HCT116 (cell line): ENCODE measurements at places on chromosomes 16 and 17. TPM values are rescaled to one million over a fixed set of nuclear protein-coding genes. Genes with fewer than 3 reads are reported as not detected.

DNA sequence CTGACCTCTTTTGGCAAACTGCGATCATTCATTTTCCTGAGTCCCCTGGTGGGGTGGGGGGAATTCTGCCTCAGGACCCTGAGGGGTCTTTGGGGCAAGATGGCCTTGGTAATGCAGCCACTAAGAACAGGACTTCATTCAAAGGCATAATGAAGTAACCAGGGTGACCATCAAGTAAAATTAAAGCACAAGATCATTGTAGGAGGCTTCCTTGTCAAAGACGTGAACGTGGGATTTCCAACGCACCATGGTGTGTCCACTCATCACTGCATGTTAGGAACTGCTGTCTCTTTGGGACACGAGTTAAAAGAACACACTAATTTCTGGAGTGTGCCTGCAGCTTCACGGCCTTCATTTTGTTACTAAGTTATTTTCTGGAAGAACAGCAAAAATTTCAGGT lies 51.3 kb downstream of the NDE1 start:
- no peak overlapping the region for H3K4me3 ChIP-seq
- H3K36me3 ChIP-seq = peaks cover 31% of the 10 kb centered on the region
- no peak overlapping the region for H3K27ac ChIP-seq
- H3K4me1 ChIP-seq = no peaks in the 10 kb centered on the region
- no peaks in the 10 kb centered on the region for H3K27me3 ChIP-seq
- no peak for DNase-seq

DNA sequence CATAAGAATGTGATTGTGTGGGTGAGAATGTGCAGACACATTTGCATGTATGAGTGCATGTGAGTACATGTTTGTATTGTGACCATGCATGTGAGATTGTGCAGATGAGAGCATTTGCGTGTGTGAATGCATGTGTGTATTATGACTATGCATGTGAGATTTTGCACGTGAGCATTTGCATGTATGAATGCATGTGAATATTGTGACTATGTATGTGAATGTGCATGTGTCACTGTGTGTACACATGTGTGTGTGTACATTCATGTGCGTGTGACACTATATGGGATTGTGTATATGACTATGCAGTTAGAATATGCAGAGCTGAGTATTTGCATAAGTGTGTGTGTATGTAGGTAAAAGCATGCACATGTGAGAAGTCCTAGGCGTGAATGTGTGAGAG lies 381.3 kb upstream of the MAF start:
- H3K27me3 ChIP-seq = no peaks in the 10 kb centered on the region
- no peaks in the 10 kb centered on the region for H3K4me1 ChIP-seq
- H3K27ac ChIP-seq = no peak overlapping the region
- no peaks in the 10 kb centered on the region for H3K36me3 ChIP-seq

GRCh38 chr17:3813171-3813570 lies 12.2 kb upstream of the ITGAE start:
- H3K27ac ChIP-seq = no peak overlapping the region
- DNase-seq = no peak
- peaks cover 44% of the 10 kb centered on the region for H3K36me3 ChIP-seq
- H3K27me3 ChIP-seq = no peaks in the 10 kb centered on the region

- DNase-seq = no peak
- no peak overlapping the region for H3K4me3 ChIP-seq
- H3K36me3 ChIP-seq = peaks cover 11% of the 10 kb centered on the region
- no peaks in the 10 kb centered on the region for H3K27me3 ChIP-seq
- no peak overlapping the region for H3K27ac ChIP-seq
- H3K4me1 ChIP-seq = no peaks in the 10 kb centered on the region
Measured at GRCh38 chr16:3509470-3509928, 8.7 kb downstream of the CLUAP1 start.

GRCh38 chr17:32542186-32542585 lies 55.4 kb downstream of the CDK5R1 start:
- no peaks in the 10 kb centered on the region for H3K36me3 ChIP-seq
- H3K27ac ChIP-seq = no peak overlapping the region
- no peaks in the 10 kb centered on the region for H3K4me1 ChIP-seq
- no peak overlapping the region for H3K4me3 ChIP-seq
- H3K27me3 ChIP-seq = no peaks in the 10 kb centered on the region
- DNase-seq = no peak

GRCh38 chr17:57447990-57448758 lies 191.9 kb downstream of the MSI2 start:
- no peak overlapping the region for H3K27ac ChIP-seq
- no peaks in the 10 kb centered on the region for H3K27me3 ChIP-seq
- peaks cover 24% of the 10 kb centered on the region for H3K4me1 ChIP-seq
- no peak overlapping the region for H3K4me3 ChIP-seq
- H3K36me3 ChIP-seq = no peaks in the 10 kb centered on the region

- no peaks in the 10 kb centered on the region for H3K36me3 ChIP-seq
- H3K27ac ChIP-seq = no peak overlapping the region
- no peak overlapping the region for H3K4me3 ChIP-seq
- DNase-seq = no peak
Measured at GRCh38 chr16:24228514-24228913, 27.6 kb upstream of the CACNG3 start.

DNA sequence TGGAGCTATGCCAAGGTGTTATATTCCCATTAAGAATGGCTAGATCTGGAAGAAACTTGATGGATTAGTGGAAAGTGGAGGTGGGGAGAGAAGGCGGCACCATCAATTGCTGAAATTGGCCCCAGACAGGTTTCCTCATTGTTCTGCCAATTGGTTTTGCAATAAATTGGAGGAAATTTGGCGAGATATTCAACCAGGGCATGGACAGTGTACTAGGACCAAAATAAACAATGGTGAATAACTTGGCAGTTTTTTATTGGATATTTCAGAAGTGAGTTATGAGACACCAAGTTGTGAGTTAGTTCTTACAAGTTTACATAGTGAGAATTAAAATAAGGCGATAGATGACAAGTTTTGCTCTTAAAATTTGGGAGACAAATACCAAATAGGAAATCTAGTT lies 41.1 kb upstream of the SOX9 start:
- H3K4me1 ChIP-seq = no peaks in the 10 kb centered on the region
- no peak overlapping the region for H3K27ac ChIP-seq
- H3K4me3 ChIP-seq = no peak overlapping the region
- H3K27me3 ChIP-seq = no peaks in the 10 kb centered on the region

- no peak for DNase-seq
- H3K4me3 ChIP-seq = no peak overlapping the region
- peaks cover 18% of the 10 kb centered on the region for H3K4me1 ChIP-seq
- H3K36me3 ChIP-seq = no peaks in the 10 kb centered on the region
- H3K27ac ChIP-seq = no peak overlapping the region; the same call in 1 of the 2 replicates
Measured at GRCh38 chr17:76545918-76546555, 6.2 kb downstream of the PRCD start.

DNA sequence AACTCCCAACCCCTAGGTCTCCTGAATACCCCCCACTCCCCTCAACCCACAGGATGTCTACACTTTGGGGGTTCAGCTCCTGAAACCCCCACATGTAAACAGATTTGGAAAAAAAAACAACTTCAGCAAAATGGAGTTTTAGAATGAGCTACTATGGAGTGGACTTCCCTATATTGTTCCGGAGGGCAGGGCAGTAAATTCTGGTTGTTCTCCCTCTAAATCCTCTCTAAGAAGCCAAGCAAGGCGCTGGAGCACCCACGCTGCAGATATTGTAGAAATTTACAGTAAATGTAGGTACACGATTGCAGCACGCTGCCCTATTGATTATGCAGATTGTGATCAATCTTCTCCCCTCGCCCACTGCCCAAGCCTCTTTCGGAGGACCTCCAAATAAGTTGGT lies 8.5 kb upstream of the ZFHX3 start:
- no peak overlapping the region for H3K27ac ChIP-seq
- H3K4me1 ChIP-seq = peaks cover 42% of the 10 kb centered on the region
- no peaks in the 10 kb centered on the region for H3K36me3 ChIP-seq
- no peak overlapping the region for H3K4me3 ChIP-seq
- DNase-seq = no peak

- no peaks in the 10 kb centered on the region for H3K27me3 ChIP-seq
- no peak overlapping the region for H3K4me3 ChIP-seq
- peaks cover 54% of the 10 kb centered on the region for H3K36me3 ChIP-seq
- no peak overlapping the region for H3K27ac ChIP-seq
- no peaks in the 10 kb centered on the region for H3K4me1 ChIP-seq
Measured at GRCh38 chr16:8905168-8905762, 23.1 kb downstream of the LITAFD start.

- peak overlapping the region; percentile 86 for H3K27ac ChIP-seq
- H3K4me3 ChIP-seq = peak overlapping the region; percentile 74
- H3K27me3 ChIP-seq = no peaks in the 10 kb centered on the region
- no peaks in the 10 kb centered on the region; the same call in 1 of the 2 replicates for H3K36me3 ChIP-seq
- peaks cover 39% of the 10 kb centered on the region for H3K4me1 ChIP-seq
Measured at GRCh38 chr17:65558683-65559460, 2.6 kb downstream of the AXIN2 start.

GRCh38 chr16:17511340-17511739 lies 40.6 kb upstream of the XYLT1 start:
- DNase-seq = no peak
- H3K4me1 ChIP-seq = no peaks in the 10 kb centered on the region
- no peak overlapping the region for H3K4me3 ChIP-seq

- H3K36me3 ChIP-seq = peaks cover 15% of the 10 kb centered on the region; the same call in 1 of the 2 replicates
- H3K27me3 ChIP-seq = no peaks in the 10 kb centered on the region
- H3K4me3 ChIP-seq = no peak overlapping the region
- peaks cover 42% of the 10 kb centered on the region for H3K4me1 ChIP-seq
- no peak overlapping the region; the same call in 1 of the 2 replicates for H3K27ac ChIP-seq
- no peak for DNase-seq
Measured at GRCh38 chr17:82874011-82874835, 34.4 kb upstream of the ZNF750 start.

- no peaks in the 10 kb centered on the region for H3K36me3 ChIP-seq
- no peaks in the 10 kb centered on the region for H3K4me1 ChIP-seq
- no peak overlapping the region for H3K4me3 ChIP-seq
- no peak overlapping the region for H3K27ac ChIP-seq
- peaks cover 84% of the 10 kb centered on the region for H3K27me3 ChIP-seq
Measured at GRCh38 chr16:77919761-77920415, 102.5 kb upstream of the CLEC3A start.

GRCh38 chr16:50246299-50247122 lies 19.8 kb upstream of the ADCY7 start:
- no peaks in the 10 kb centered on the region for H3K27me3 ChIP-seq
- H3K4me3 ChIP-seq = peak overlapping the region; percentile 57
- DNase-seq = no peak
- peak overlapping the region; percentile 46; the same call in 1 of the 2 replicates for H3K27ac ChIP-seq

- H3K36me3 ChIP-seq = no peaks in the 10 kb centered on the region
- no peaks in the 10 kb centered on the region for H3K27me3 ChIP-seq
- H3K4me3 ChIP-seq = no peak overlapping the region
- no peak for DNase-seq
- no peak overlapping the region for H3K27ac ChIP-seq
- peaks cover 14% of the 10 kb centered on the region for H3K4me1 ChIP-seq
Measured at GRCh38 chr17:43698678-43699437, 37.1 kb upstream of the MEOX1 start.

DNA sequence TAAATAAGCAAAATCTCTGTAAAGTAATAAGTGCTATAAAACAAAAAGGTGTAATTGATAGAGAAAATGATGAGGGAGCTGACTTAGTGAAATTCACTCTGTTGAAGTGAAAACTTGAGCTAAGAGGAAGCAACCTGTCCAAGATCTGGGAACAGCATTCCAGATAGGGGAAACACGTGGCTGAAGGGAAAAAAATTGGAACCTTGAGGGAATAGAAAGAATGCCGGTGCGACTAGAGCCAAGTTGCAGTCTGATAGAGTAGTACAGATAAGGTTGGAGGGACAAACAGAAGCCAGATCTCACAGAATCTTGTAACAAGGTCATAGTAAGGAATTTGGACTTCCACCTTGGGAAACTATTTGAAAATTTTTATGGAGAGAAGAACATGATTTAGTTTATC lies 623 bp upstream of the DDX52 start:
- peak overlapping the region; percentile 69 for H3K4me3 ChIP-seq
- H3K27me3 ChIP-seq = peaks cover 22% of the 10 kb centered on the region; the same call in 1 of the 2 replicates
- no peak overlapping the region for H3K27ac ChIP-seq
- DNase-seq = no peak

GRCh38 chr16:20613481-20614185 lies 37.5 kb upstream of the ACSM2B start:
- H3K36me3 ChIP-seq = no peaks in the 10 kb centered on the region
- no peak for DNase-seq
- peaks cover 74% of the 10 kb centered on the region for H3K27me3 ChIP-seq
- H3K27ac ChIP-seq = no peak overlapping the region
- no peaks in the 10 kb centered on the region for H3K4me1 ChIP-seq

GRCh38 chr17:69434164-69434579 lies 19.7 kb downstream of the MAP2K6 start:
- peaks cover 7% of the 10 kb centered on the region; the same call in 1 of the 2 replicates for H3K4me1 ChIP-seq
- DNase-seq = no peak
- H3K27ac ChIP-seq = no peak overlapping the region
- no peaks in the 10 kb centered on the region for H3K27me3 ChIP-seq
- no peak overlapping the region for H3K4me3 ChIP-seq

GRCh38 chr17:21297026-21297520 lies 12.6 kb downstream of the MAP2K3 start:
- H3K36me3 ChIP-seq = peaks cover 36% of the 10 kb centered on the region
- H3K27ac ChIP-seq = no peak overlapping the region
- no peaks in the 10 kb centered on the region for H3K4me1 ChIP-seq
- H3K4me3 ChIP-seq = no peak overlapping the region

- peak; percentile 62 for DNase-seq
- peak overlapping the region; percentile 44; the same call in 1 of the 2 replicates for H3K27ac ChIP-seq
- no peaks in the 10 kb centered on the region for H3K27me3 ChIP-seq
- peaks cover 51% of the 10 kb centered on the region for H3K4me1 ChIP-seq
- no peaks in the 10 kb centered on the region for H3K36me3 ChIP-seq
Measured at GRCh38 chr16:50202926-50203624, 50.0 kb downstream of the TENT4B start.

GRCh38 chr17:17999364-18000029 lies 26.8 kb downstream of the DRC3 start:
- DNase-seq = no peak
- no peak overlapping the region for H3K4me3 ChIP-seq
- no peaks in the 10 kb centered on the region for H3K27me3 ChIP-seq

DNA sequence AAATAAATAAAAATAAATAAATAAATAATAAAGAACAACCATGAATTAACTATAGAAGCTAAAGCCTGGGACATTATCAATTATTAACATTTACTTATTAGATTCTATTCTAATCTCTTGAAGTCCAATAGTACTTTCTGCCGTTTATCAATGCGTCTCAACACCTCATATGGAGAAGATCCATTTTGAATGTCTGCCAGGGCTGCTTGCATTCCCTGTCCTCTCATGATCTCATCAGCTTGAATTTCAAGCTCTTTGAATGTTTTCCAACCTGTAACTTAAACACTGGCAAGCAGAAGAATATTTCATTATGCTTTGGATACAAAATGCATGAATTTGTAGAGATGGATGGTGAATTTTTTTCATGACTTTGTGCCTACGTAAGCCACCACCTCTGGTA lies 191.9 kb upstream of the ANKFN1 start:
- peaks cover 12% of the 10 kb centered on the region for H3K27me3 ChIP-seq
- H3K4me3 ChIP-seq = no peak overlapping the region
- DNase-seq = no peak
- no peaks in the 10 kb centered on the region for H3K36me3 ChIP-seq
- H3K27ac ChIP-seq = no peak overlapping the region

- H3K4me1 ChIP-seq = peaks cover 28% of the 10 kb centered on the region; the same call in 1 of the 2 replicates
- no peak for DNase-seq
Measured at GRCh38 chr17:21376081-21376758, at the start of gene KCNJ12. KCNJ12 (plus strand) TSS chr17:21376357; CDS start chr17:21415343, 38,986 bp downstream.

MAP3K3 gene
- 18.5 TPM for total RNA-seq

KRT31 gene
- total RNA-seq = not detected

CCL18 gene
- total RNA-seq = not detected

KRTAP9-7 gene
- not detected for total RNA-seq

FN3K gene
- total RNA-seq = 9.9 TPM

CACNG3 gene
- total RNA-seq = not detected
